ENCODE measurements at places on chromosomes 2 and 18.

DNA sequence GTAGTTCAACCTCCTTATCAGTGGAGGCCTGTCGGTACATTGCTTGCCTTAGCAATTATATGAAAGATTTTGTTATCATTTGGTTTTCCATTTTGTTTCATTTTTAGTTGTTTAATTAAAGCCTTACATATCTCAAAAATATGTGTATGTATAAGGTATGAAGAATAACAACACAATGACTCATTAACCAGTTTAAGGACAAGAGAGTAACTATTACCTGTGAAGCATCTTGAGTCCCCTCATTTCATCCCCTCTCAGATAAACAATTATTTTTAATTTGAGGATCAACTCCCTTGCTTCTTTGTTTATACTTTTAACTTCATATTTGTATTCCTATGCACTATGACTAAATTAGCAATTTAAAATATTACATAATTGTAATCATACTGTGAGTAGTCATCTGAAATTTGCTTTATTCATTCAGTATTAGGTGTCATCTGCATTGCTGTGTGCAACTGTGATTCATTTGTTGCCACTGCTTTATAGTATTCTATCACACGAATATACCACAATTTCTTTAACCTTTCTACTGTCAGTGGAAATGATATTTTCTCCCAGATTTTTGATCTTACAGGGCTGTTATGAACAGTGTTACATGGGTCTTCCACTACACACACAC, 126.4 kb downstream of the RNF152 start:
- DNase-seq = no peak

- DNase-seq = no peak
Measured at GRCh38 chr2:218221000-218221399, 4.0 kb downstream of the ARPC2 start.

DNA sequence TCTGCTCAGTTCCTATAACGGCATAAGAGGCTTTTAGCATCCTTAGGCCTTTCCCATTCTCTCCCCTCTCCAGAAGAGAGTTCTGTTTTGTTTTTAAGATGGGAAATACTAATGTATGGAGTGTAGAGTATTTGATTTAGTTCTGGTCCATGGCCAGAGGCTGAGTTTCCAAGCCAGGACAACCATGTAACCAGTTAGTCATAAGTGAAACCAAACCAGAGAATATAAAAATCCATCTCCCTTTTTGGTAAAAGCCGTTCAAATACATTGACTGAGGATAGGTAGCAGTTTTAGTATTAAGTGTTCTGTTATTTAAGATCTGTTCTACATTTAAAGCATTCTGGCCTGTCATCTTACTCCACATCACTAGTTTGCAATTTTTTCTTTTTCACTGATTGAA, 3.1 kb downstream of the PSMD1 start:
- DNase-seq = no peak

- DNase-seq = no peak
Measured at GRCh38 chr18:22550366-22550765, 132.7 kb upstream of the CTAGE1 start.

DNA sequence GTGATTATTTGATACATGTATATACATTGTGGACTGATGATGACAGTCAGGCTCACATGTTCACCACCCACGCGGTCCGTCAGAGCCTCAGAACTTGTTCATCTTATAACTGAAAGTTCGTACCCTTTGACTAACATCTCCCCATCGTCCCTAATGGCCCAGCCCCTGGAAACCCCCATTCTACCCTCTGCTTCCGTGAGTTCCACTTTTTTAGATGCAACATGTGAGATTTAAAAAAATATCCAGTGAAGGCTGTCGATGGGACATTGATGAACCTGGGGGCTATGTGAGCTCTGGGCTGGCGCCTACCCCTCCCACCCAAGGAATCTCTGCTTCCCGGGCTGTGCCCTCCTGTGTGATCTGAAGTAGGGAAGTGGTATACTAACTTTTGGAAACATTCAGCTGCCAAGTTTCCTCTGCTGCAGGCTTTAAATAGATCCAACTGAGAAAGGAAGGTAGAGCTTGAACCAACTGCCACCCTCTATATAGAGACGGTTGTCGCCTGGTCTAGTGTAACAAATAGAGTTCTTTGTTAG, 163.8 kb downstream of the FAM210A start:
- no peak for DNase-seq

- DNase-seq = no peak
Measured at GRCh38 chr2:18819566-18819965, 230.2 kb upstream of the NT5C1B start.

- no peak for DNase-seq
Measured at GRCh38 chr18:76610933-76611749, 116.1 kb upstream of the ZNF516 start.

GRCh38 chr2:151157000-151157735, 104.5 kb downstream of the RBM43 start:
- DNase-seq = no peak

DNA sequence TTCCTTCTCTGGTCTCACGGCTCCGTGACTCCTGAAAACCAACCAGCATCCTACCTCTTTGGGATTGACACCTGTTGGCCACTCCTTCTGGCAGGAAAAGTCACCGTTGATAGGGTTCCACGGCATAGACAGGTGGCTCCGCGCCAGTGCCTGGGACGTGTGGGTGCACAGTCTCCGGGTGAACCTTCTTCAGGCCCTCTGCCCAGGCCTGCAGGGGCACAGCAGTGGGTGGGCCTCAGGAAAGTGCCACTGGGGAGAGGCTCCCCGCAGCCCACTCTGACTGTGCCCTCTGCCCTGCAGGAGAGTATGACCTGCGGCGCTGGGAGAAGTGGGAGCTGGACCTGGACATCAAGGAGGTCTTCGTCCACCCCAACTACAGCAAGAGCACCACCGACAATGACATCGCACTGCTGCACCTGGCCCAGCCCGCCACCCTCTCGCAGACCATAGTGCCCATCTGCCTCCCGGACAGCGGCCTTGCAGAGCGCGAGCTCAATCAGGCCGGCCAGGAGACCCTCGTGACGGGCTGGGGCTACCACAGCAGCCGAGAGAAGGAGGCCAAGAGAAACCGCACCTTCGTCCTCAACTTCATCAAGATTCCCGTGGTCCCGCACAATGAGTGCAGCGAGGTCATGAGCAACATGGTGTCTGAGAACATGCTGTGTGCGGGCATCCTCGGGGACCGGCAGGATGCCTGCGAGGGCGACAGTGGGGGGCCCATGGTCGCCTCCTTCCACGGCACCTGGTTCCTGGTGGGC, 10.0 kb downstream of the PROC start:
- DNase-seq = no peak

DNA sequence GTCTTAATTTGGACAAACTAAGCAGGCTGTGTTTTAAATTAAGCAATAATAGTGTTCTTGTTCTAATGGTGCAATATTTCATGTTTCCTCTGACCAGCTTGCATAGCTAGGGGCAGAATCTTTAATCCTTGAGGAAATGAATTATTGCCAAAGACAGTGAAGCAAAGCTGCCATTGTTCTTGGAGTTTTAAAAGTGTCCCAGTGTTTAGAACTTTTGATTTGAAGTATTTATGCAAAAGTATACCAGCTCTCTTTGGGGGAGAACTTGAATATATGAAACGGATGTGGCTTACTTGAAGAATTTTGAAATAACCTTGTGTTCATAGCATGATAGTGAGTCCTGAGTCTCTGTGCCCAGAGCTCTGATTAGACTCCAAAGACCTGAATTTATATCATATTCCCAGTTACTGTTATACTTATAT, 33.4 kb downstream of the ITGA6 start:
- DNase-seq = no peak

DNA sequence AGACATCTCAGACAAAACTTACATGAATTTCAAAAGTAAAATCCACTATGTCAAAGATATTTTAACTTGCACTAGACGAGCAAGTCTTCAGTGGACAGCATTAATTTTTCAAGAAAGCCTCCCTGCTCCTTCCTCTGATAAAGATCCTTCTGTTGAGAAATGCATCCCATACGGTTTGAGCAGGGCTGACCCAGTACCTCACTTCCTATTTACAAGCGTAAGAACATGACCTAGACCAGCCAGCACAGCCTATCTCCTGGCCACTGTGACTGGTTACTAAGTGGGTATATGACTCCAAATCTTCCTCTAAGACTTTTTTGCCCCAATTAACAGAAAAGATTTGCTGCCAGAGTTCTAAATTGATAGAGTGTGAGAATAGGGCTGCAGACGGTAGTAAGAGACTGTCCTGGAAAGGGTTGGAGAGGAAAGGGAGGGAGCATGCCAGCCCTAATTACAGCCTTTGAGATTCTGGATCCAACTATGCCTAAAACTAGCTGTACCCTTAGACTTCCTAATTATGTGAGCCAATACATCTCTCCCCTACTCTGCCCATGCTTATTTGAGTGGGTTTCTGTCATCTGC, 108.4 kb downstream of the PRELID3A start:
- DNase-seq = no peak

GRCh38 chr2:102585847-102586404, 33.4 kb upstream of the SLC9A2 start:
- DNase-seq = no peak

DNA sequence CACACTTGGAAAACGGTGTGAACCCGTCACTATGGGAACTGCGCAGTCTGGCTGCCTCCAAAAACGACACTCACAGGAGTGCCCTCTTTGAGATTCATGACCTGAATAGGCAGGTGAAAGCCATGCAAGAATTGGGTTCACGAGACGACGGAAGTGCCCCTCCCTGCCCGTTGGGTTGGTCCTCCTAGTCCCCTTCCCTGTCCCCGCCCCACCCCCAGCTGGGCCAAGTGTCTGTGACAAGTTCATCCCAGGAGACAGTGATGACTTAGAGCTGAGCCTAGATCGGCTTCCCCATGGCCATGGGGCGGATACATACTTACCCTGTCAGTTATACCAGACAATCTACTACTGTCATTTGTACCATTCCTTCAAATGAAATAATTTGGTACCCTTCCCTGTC, 1137.7 kb upstream of the CHAC2 start:
- no peak for DNase-seq

DNA sequence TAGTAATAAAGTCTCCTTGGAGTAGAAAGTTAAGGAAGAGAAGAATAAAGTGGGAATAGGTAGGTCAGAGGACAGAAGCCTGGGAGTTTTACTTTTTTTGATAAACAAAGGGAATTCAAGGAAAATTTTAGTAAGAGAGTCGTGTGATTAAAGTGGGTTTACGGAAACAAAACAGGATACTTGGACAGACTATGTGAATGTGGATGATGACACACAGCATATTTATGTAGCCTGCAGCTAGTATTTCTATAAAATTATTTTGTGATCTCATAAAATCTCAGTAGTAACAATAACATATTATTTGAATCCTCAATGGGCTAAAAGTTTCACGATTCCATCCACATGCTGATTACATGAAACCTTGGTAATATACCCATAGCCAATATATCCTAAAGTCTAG, 450.7 kb upstream of the PIK3C3 start:
- no peak for DNase-seq

- DNase-seq = no peak
Measured at GRCh38 chr2:119689218-119689617, 10.2 kb downstream of the TMEM177 start.

DNA sequence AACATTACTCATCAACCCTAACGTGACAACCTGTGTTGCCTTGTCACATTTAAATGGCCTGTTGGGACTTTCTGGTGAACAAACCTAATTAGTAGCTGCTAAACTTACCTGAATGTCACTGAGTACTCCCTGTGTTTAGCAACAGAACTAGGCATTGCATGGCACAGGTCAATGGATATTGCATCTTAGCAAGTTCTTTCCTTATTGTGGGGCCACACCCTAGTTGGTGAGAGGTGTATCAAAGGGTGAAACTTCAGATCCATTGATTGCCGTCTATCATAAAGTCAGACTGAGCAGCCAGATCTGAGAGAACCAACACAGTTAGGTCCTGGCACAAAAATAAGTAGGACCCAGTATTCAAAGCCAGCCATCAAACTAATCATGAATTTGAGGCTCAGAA, 29.8 kb upstream of the ZNF385B start:
- no peak for DNase-seq

GRCh38 chr2:11663427-11663826, 6.6 kb downstream of the NTSR2 start:
- no peak for DNase-seq

GRCh38 chr2:101974663-101975062, 17.1 kb upstream of the IL1R2 start:
- DNase-seq = no peak

DNA sequence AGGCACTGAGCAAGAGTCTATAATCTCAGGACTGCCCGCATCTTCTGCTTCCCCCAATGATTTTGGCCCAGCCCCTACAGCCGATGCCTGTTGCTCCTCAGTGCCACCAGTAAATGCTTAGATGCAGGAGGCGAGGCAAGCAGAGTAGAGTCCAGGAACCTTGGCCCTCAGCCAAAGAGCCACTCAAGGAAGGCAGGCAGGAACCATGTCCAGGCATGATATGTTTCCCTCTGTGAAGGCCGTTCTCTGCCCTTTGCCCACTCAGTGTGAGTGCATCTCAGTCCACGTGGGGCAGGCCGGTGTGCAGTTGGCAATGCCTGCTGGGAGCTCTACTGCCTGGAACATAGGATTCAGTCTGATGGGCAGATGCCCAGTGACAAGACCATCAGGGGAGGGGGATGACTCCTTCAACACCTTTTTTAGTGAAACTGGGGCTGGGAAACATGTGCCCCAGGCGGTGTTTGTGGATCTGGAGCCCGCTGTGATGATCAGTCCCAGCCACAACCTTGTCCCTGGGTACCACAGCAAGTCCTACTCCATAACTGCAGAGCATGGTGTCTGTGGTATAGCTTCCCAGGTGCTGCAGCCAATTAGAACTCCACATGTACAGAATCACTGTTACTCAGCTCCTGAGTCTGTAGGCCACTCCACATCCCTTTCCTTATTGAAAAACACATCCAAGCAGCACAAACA, 9.7 kb upstream of the DNAJB2 start:
- DNase-seq = no peak

GRCh38 chr2:135337071-135337470, 193.9 kb downstream of the ZRANB3 start:
- DNase-seq = no peak

- no peak for DNase-seq
Measured at GRCh38 chr2:149732001-149732685, 144.6 kb upstream of the MMADHC start.

GRCh38 chr2:85673716-85674375, 5.8 kb upstream of the SFTPB start:
- DNase-seq = no peak

GRCh38 chr18:23228102-23229061, 93.1 kb downstream of the CABLES1 start:
- DNase-seq = no peak

GRCh38 chr2:88843651-88844050, 152.2 kb downstream of the RPIA start:
- no peak for DNase-seq

DNA sequence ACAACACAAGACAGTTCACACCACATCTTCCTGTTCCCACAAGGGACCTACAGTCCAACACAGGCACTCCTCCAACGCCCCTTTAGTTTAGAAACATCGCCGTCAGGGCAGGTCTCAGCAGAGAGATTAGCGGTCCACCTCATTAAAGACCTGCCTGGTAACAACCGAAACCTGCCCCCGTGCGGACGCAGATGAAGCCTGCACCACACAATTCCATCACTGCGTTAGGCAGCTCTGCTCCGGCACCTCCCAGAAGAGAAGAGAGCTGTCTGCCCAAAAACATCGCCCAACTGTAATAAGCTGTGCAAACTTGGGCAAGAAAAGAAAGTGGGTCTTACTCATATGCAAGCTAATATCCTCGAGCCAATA, 32.7 kb downstream of the ZNF516 start:
- DNase-seq = no peak

Data from frontal cortex (tissue), 4 donors.